ENCODE measurements at places on chromosomes 4 and X.

GRCh38 chrX:73765776-73766430 lies 202.9 kb downstream of the CHIC1 start:
- no peak for DNase-seq

GRCh38 chrX:69144838-69145680 lies 20.2 kb downstream of the PJA1 start:
- no peak for DNase-seq

DNA sequence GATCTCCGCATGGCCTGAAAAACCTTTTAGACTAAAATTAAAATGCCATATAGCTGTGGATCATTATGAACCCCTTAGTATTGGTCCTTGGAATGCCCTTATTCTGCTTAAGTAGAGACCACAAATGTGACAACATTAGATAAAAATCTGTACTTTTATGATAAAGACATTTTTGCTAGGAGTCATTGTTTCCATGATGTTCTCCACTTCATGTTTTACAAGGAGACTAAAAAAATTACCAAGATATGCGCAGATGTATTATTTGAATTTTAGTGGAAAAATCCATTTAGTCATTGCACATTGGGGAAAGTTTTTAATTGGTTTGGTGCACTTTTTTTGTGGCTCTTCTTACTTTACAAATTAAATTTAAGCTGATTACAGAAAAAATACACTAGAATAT lies 85.1 kb upstream of the HPRT1 start:
- DNase-seq: no peak

- DNase-seq: no peak
Observed at GRCh38 chrX:52220936-52221335, 36.2 kb downstream of the MAGED4 start.

DNA sequence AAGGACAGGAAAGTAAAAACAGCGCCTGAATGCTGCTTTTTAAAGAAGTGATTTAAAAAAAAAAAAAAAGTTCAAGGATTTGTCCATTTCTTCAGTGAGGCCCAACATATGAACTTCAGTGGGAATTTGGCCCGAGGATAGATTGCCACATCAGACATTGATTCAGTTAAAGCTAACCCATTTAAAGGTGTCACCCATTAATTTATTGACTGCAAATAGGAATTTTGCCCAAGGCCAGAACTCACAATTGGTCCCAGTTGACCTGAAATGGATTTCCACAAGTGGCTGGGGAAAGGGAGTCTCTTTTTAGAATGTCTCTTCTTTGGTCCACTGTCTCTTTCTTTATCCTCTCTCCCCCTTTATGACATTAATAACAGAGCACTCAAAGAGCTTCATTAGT lies 86.5 kb upstream of the RPL34 start:
- DNase-seq: no peak

All from activated CD4-positive, alpha-beta T cell treated with anti-CD3 and anti-CD28 coated beads, Interleukin-2, amount 50 U/mL, for 24 hours (primary cell).